ENCODE measurements at places on chromosomes 16 and 17. TPM values are rescaled to one million over a fixed set of nuclear protein-coding genes. Genes with fewer than 3 reads are reported as not detected.

- no peak for DNase-seq
These were observed 10.8 kb downstream of the ZC3H18 start for GRCh38 chr16:88581033-88581432.

- DNase-seq = no peak
These were observed 33.0 kb downstream of the ANKFN1 start for GRCh38 chr17:56186222-56186786.

DNA sequence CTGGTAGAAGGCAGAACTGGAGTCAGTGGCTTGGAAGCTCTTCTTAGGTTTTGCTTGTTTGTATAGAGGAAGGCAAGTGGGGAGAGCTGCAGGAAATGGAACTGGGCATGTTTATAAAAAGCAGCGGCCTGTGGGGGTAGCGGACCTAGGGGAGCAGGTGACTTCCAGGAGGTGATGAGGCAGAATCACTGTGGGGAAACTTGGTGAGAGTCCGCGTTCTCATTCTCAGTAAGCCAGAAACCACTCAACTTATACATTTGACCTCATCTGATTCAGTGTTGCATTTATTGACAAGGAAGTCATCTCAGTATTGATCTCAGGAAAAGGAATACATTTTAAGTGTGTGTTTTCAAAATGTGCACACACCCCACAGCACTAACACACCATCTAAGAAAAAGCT, 299.8 kb downstream of the CNTNAP4 start:
- no peak for DNase-seq

Gene CACNG5
- total RNA-seq = not detected

Gene SLC16A11
- total RNA-seq = not detected

GRCh38 chr17:81817758-81818147, 13.8 kb downstream of the GCGR start:
- DNase-seq = no peak

DNA sequence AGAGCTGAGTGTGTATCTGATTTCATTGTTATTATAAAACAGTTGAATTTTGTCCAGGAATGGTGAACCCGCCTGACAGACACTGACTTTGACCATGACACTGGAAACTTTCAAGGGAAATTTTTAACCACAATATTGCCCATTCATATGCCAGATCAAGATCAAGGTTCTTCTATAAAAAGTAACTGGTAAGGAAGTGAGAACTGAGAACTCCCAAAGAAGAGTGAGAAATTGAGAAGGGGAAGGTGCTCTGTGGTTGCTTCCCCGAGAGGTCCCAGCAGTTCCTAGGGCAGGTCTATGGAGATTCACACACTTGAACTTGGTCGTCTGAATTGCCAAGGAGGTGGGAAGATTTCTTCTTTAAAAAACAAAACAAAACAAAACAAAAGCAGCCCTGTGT, 27.3 kb downstream of the SLC6A4 start:
- DNase-seq = no peak

GRCh38 chr17:29167393-29168078, 12.7 kb downstream of the MYO18A start:
- no peak for DNase-seq

Gene GRAP
- 7.5 TPM for total RNA-seq

GRCh38 chr16:22955461-22956070, 141.6 kb downstream of the HS3ST2 start:
- DNase-seq = no peak

GRCh38 chr17:14797021-14797420, 468.1 kb downstream of the PMP22 start:
- no peak for DNase-seq

GRCh38 chr17:35212668-35213067, 18.5 kb upstream of the SLC35G3 start:
- DNase-seq = no peak

GRCh38 chr17:45347444-45347843, 30.6 kb upstream of the MAP3K14 start:
- DNase-seq = no peak

- no peak for DNase-seq
These were observed 32.7 kb upstream of the SSTR2 start for GRCh38 chr17:73132085-73132492.

Gene PSME3IP1
- 100 TPM for total RNA-seq

DNA sequence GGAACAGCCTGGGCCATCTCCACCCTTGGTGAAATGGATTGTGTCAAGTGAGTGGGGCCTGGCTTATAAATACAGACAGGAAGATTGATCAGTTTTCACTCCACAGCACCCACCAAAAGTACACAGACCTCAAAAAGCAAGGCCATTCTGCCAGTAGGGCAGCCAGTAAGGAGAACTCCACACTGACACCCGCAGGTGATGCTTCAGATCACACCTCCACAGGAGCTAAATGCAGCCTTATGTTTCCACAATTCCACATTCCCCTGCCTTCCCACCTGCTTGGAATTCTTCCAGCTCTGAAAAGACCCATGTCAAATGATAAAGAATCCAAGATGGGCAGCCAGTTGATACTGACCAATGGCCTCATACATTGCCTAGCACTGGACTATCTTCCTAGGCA, 191.1 kb downstream of the ZFHX3 start:
- DNase-seq = no peak

- DNase-seq = no peak
These were observed 4.6 kb upstream of the PIEZO1 start for GRCh38 chr16:88789594-88789993.

Gene TSPOAP1
- total RNA-seq = 11.4 TPM

DNA sequence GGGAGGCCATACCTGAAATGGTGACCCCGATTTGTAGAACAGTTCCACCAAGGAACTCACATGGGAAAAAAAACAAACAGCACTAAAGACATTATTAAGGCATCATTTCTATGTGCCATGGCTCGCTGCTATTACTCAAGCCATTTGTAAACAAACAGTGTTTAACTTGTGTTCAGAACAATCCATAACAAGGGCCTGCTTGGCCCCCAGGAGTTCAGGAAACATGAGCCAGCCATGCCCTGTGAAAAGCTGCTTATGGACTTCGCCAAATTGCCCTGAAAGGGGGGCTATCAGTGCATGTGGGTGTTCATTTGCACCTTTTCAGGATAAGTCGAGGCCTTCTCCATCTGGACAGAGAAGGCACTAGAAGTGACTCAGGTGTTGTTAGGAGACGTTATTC, 8.0 kb downstream of the POLR3K start:
- DNase-seq = no peak

Gene GP1BA
- total RNA-seq = not detected

Gene CCL2
- 185 TPM for total RNA-seq

DNA sequence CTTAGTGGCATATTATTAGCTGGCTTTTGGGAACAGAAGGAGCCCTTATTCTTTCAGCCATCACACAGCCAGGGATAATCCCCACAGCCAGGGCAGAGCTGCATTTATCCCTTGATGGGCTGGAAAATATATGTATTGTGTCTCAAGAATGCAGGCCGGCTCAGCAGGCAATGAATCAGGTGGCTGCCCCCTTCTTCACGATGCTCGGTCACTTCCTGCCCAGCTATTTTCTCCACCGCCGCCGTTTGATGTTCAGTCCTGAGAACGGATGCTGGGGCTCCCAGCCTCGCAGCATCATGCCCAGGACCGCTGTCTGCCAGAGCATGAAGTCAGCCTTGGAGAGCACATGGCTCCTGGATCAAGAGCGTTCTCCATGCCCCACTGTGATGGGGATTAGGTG, 4.3 kb upstream of the MYH3 start:
- DNase-seq = no peak

- no peak for DNase-seq
These were observed 158.6 kb downstream of the SALL1 start for GRCh38 chr16:50992350-50993032.

- DNase-seq = no peak
These were observed 17.9 kb upstream of the ZFHX3 start for GRCh38 chr16:73065632-73066330.

DNA sequence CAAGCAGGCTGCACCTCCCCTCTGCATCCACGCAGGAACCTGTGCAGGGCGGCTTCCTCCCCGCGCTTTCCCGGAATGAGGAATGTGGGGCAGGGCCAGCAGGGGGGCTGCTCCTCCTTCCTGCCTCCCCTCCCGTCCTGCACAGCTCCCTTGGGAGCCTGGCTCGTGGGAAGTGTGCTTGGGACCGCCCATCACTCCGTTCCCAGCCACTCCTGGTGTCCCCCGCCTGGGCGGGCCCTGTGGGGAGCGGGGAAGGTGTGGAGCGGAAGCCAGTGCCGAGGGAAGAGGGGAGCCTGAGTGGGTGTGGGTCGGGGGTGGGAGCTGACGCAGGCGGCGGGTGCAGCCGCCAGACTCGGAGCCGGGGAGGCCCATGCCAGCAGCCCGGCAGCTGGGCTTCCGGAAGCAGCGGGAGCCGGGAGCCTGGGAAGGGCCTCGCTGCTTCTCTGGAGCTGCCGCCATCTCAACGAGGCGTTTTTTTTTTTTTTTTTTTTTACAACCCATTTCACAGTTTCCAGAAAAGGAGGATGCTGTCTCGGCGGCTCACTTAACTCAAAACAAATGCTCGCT, 24.1 kb downstream of the BAHCC1 start:
- peak; percentile 72 for DNase-seq

Gene UTS2R
- 0.20 TPM for total RNA-seq

DNA sequence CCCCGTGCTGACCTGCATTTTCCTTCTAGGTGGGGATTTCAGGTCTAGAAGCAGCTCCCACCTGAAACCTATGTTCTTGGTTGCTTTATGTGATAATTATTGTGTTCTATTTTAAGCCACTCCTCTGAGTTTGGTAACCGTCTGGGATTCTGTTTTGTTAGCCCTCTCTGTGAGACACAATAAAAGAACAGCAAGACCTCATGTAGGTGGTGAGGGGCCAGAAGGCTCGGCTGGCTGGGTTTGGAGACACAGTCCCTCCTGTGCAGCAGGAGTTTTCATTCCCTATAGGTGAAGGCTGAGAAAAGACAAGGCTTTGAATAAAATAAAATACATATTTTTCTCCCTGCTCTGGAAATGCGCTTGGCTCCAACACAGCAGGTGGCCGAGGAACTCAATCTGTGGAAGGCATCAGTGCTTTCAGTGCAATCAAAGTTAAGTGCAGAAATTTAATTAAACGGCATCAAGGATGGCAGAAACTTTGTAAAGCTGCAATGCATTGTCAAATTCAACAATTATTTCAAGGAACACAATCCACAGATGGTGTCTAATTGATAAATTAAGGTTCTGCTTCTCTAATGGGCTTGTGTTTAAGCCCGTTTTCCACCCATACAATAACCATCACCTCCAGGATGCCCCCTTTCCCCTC, 107.8 kb downstream of the MSI2 start:
- no peak for DNase-seq

DNA sequence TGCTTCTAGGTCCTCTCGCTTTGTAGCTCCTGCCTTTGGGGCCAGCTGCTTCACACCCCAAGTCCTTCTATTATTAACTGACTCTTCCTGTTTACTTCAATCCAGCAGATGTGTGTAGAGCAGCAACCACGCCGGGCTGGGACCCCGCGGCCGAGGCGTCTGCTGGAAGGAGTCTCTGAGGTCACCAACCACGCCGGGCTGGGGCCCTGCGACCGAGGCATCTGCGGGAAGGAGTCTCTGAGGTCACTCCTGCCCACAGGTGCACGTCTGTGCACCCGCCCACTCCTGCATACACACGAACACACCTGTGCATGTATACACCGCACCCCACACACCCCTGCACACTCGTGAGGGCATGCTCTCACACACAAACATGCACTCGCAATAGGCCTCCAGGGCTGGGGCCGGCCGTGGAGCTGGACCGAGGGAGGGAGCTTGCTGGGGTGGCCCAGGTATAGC, 7.8 kb upstream of the TEX19 start:
- DNase-seq = no peak

GRCh38 chr17:81519284-81520020, 6.9 kb upstream of the ACTG1 start:
- DNase-seq = no peak

Gene TVP23A
- 0.60 TPM for total RNA-seq

Gene YBX2
- total RNA-seq = 2.1 TPM

Gene KRTAP2-3
- total RNA-seq = not detected

Gene KRTAP4-6
- total RNA-seq = not detected

Gene SERPINF2
- total RNA-seq = 6.1 TPM

- no peak for DNase-seq
These were observed 5.4 kb downstream of the CD2BP2 start for GRCh38 chr16:30349675-30350074.

- no peak for DNase-seq
These were observed 1.4 kb upstream of the WDR45B start for GRCh38 chr17:82649501-82650261.

DNA sequence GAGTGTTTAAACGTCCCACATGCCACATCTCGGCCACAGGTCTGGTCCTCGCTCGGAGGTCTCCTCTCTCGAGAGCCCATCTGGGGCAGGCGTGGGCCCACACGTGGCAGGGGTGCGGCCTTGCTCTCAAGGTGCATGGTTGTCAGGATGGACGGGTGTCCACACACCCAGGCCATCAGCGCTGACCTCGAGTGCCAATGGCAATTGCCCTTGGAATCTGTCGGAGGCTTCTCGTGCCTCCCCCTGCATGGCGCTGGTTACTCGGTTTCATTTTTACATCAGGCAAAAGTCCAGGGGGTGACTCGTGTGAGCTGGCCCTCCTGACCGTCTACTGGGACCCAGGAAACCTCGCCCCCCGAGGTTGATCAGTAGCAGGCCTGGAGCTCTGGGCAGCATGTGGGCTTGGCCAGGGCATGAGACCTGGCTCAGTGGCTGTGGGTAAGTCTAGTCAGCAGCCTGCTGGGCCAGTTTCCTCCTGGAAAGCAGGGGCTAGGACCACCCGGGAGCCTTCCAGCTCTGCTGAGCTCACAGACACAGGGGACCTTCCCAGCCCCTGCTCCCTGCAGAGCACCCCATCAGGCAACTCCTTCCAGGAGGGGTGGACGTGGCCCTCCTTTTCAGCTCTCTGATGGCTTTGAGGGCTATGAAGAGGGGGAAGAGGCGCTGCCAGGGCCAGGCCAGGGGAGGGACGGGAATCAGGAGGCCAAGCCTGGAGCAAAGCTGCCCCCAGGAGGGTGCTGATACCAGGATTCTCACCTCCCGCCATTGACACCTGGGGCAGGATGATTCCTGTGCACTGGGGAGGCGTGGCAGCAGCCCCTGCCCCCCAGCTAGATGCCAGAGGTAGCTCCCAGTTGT, 3.7 kb upstream of the ZNF469 start:
- no peak for DNase-seq

DNA sequence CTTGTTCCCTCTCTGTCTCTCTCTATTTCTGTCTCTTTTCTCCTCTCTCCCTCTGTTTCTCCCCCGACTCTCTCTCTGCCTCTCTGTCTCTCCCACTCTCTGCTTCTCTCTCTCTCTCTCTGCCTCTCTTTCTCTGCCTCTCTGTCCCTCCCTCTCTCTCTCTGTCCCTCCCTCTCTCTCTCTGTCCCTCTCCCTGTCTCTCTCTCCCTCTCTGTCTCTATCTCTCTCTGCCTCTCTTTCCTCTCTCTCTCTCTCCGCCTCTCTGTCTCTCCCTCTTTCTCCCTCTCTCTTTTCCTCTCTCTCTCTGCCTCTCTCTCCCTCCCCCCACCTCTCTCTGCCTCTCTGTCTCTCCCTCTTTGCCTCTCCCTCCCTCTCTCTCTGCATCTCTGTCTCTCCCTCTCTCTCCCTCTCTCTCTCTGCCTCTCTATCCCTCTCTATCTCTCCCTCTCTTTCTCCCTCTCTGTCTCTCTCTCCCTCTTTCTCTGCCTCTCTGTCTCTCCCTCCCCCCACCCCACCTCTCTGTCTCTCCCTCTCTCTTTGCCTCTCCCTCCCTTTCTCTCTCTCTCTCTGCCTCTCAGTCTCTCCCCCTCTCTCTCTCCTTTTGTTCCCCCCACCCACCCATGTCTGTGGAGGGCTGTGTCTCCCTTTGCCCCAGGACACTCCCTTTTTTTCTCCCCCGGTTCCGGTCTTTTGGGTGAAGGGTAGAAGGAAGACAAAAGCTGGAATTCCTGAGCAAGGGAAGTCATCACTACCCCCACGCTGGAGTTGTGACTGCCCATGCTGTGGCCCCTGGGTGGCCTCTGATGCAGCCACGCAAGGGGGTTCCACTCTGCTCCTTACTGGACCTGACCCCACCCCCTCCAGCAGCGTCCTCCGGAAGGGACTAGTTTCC, 27.1 kb upstream of the MGAT5B start:
- DNase-seq = no peak

Gene MARVELD3
- not detected for total RNA-seq
